ENCODE measurements at places on chromosomes 11 and 22.
A peak's percentile ranks its signal among the peaks of the same experiment; 100 is the strongest.

GRCh38 chr11:1760351-1761109 is 3.2 kb downstream of the CTSD start:
- DNase-seq = no peak

GRCh38 chr11:62444835-62445234 is 26.0 kb downstream of the SCGB1A1 start:
- no peak for DNase-seq

- DNase-seq = no peak
Measured at GRCh38 chr11:60741421-60741820, 15.2 kb upstream of the MS4A15 start.

- DNase-seq = no peak
Measured at GRCh38 chr11:114233755-114234154, 62.4 kb upstream of the NNMT start.

- peak; percentile 27 for DNase-seq
Measured at GRCh38 chr11:76860539-76861475, at the start of gene ACER3. TSS of gene ACER3 (plus strand) at chr11:76860918. CDS start at chr11:76860977, 59 bp downstream.

Measured in AG04450 (cell line).